CD8-positive, alpha-beta T cell (primary cell): ENCODE measurements at places on chromosomes 12 and 14. TPM values are rescaled to one million over a fixed set of nuclear protein-coding genes. Genes with fewer than 3 reads are reported as not detected.

The IL23A gene
- 26.7 TPM for total RNA-seq

The PMCH gene
- not detected for total RNA-seq

The AQP6 gene
- not detected for total RNA-seq

The AACS gene
- 11.0 TPM for total RNA-seq

The TMEM119 gene
- 1.2 TPM for total RNA-seq

The ADAM21 gene
- total RNA-seq: not detected

The NUDT4 gene
- total RNA-seq: 102 TPM

DNA sequence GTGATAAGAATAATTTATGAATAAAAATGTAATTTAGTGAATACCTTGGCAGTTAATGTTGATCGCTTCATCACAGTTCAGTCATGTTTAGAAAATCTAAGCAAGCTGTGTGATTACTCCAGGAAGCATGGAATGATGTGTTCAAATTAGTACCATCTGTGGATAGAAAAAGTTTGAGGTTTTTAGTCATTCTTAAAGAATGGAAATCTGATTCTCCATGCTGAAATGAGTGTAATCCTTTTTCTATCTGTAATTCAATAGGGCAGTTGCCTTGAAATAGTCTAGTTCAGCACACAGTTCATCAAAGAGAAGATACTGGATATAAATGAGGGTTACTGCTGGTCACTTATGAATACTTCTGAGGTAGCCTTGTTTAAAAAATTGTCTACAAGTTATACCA lies 127.2 kb upstream of the MYF6 start:
- DNase-seq: no peak

- DNase-seq: no peak
Measured at GRCh38 chr14:70897464-70897863, 9.8 kb upstream of the PCNX1 start.

- DNase-seq: no peak
Measured at GRCh38 chr12:101802486-101802885, 28.3 kb downstream of the GNPTAB start.

DNA sequence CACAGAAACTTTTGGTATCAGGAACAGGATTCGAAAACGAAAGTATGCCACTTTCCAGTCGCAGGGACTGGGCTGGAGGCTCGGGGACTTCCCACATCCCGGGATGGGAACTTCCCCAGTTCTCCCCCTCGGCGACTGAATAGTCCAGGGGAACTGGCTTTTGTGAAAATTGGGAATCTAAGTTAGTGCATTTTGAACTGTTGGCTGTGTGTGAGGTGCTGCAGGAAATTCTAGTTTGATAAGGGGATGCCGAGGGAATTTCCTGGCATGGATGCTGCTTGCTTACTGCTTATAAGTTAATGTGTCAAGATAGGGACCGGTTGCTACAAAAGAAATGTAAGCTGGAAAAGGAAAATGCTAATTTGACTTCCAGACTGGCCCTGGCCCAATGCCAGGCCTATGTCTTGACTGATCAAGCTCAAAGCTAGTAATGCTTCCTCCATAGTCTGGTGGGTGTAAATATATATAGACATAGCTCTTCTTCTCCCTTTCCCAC lies 73.4 kb upstream of the EIF5 start:
- DNase-seq: no peak

DNA sequence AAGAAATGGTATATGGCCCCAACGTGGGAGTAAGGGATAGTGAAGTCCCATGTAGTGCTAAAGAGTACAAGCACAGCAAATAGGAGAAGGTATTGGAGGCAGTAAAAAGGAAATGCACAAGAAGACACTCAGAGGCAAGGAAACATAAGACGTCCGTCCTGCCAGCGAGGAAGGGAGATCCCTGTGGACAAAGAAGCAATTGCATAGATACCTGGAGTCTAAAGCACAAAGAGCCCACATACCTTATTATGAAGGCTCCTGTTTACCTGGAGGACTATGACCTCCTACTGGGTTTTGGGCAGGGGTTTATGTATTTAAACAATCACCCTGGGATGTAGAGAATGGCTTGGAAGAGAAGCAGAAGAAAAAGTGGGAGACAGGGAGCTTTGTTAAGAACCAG lies 341.2 kb upstream of the DCN start:
- DNase-seq: no peak

DNA sequence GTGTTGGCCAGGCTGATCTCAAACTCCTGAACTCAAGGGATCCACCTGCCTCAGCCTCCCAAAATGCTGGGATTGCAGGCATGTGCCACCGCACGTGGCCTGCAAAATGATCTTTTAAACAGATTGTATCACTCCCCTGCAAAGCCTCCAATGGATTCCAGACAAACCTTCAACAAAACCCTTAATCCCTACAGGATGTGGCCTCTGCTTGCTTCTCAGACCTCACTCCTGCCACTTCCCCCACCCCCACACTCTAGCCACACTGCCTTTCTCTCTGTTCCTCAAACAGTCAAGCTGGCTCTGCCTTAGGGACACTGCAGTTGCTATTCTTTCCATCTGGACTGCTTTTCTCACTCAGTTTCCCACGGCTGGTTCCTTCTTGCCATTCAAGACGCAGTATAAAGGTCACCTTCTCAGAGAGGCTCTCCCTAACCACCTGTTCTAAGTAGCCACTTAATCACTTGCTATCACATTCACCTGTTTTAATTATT lies 47.3 kb upstream of the TMED10 start:
- no peak for DNase-seq

DNA sequence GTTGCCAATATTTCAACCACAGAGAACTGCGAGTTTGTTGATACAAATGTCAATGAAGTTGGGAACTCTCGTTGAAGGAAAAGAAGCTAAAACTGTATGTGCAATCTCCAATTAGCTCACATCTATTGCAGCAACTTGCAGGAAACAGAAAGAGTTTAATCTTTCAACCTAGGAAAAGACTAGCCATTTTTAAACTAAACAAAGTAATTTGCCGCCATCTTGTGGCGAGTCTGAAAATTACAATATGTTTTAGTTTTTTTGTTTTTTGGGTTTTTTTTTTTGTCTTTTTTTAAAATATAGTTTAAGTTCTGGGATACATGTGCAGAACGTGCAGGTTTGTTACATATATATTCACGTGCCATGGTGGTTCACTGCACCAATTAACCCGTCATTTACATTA lies 131.2 kb upstream of the FOXG1 start:
- DNase-seq: no peak
